ENCODE measurements at places on chromosomes 7 and 10. TPM values are rescaled to one million over a fixed set of nuclear protein-coding genes. Genes with fewer than 3 reads are reported as not detected.

DNA sequence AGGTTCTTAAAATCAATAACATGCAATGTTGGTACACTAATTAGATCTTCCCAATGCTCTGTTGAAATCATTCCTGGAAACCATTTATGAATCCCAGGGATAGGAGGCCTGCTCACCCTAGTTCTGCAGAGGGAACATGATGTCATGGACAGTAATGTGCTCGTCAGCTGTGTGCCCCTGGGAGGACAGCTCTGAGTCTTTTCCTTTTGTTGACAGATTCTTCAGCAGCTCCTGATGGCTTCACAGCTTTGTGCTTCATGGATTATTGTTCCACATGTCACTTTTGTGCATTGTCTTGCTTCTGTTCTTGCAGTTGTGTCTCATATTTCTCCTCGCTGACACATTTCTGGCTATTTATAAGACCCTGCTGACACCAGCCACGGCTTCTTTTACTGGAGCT is 367.5 kb downstream of the CCSER2 start:
- no peak for DNase-seq
- H3K4me1 ChIP-seq = no peaks in the 10 kb centered on the region
- H3K36me3 ChIP-seq = no peaks in the 10 kb centered on the region
- no peaks in the 10 kb centered on the region for H3K27me3 ChIP-seq
- no peak overlapping the region for H3K4me3 ChIP-seq

COL13A1 gene
- 72.3 TPM for total RNA-seq

- H3K4me1 ChIP-seq = no peaks in the 10 kb centered on the region
- H3K27ac ChIP-seq = no peak overlapping the region
- no peaks in the 10 kb centered on the region for H3K27me3 ChIP-seq
- DNase-seq = no peak
- H3K4me3 ChIP-seq = no peak overlapping the region
- no peaks in the 10 kb centered on the region for H3K36me3 ChIP-seq
These were observed 105.9 kb downstream of the ANKRD7 start for GRCh38 chr7:118330388-118330787.

- no peak overlapping the region for H3K27ac ChIP-seq
- no peak for DNase-seq
- no peaks in the 10 kb centered on the region for H3K36me3 ChIP-seq
- H3K27me3 ChIP-seq = no peaks in the 10 kb centered on the region
- H3K4me1 ChIP-seq = no peaks in the 10 kb centered on the region
These were observed 178.2 kb upstream of the NAMPT start for GRCh38 chr7:106462914-106463482.

Measured in cardiac muscle cell (in vitro differentiated cells and primary cell).